ENCODE measurements at places on chromosomes 3 and 15.

DNA sequence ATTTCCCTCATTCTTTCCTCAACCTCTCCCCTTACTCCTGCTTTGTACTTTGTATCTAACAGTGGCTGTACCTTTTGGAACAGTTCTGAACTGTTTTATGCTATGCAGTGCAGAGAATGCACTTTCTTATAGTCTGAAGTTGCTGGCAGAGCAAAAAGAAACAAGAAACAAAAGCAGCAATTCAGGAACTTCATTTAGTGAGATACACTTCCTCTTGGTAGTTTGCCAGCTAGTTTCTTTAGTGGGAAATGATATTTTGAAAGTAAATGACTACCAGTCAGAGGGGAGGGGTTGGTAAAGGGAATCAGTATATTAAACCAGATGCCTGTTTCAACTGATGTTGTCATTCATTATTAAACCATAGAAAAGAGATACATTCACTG lies 55.0 kb upstream of the CHD2 start:
- no peak for DNase-seq

- DNase-seq, result no peak
These were observed 101.2 kb upstream of the SMAD3 start for GRCh38 chr15:66964111-66964738.

DNA sequence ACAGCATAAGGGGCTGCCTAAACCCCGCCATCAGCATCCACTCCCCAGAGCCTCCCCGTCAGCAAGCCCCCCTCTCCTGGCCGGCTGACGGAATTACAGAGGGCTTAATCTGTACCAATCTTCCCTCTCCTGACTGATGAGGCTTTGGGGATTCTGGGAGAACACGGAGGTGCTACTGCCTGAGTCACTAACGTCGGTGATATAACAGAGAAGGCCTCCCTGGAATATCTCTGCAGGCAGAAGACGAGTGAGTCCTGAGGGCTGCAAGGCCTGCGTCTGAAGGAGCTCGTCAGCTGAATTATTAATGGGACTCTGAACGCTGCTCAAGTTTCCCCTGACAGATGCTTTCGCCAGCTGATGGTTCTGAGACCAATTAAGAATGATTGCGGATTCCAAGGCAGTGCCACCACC lies 147.7 kb downstream of the XXYLT1 start:
- DNase-seq, result no peak

- no peak for DNase-seq
These were observed 122.2 kb upstream of the WNT5A start for GRCh38 chr3:55609230-55609827.

DNA sequence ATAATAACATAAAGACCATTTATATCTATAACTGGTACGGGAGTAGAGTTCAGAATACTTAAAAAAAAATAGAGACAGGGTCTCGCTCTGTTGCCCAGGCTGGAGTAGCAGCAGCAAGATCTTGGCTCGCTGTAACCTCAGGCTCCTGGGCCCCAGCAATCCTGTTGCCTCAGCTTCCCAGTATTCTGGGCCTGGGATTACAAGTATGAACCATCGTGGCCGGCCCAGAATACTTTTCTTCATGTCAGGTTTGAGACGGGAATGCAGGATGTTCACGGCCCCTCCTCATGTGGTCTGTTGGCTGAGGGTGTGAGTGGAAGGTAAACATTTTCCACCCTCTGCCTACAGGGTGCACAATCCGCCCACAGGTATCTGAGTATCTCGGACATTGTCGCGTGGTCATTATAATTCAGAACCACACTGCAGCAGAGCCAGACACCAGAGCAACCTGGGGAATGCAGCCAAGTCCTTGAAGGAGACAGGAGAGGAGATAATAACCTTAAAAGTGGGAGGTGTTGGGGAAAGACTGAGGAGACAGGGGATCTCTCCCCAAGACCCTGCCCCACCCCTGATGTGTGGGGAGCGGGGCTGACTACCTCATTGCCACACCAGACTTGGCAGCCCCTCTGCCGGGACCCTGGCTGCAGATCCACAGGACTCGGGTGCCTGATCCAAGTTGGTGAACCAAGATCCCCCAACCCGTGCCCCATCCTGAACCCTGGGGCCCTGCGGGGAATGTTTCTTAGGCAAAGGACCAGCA lies 106.8 kb downstream of the ADCY5 start:
- no peak for DNase-seq

DNA sequence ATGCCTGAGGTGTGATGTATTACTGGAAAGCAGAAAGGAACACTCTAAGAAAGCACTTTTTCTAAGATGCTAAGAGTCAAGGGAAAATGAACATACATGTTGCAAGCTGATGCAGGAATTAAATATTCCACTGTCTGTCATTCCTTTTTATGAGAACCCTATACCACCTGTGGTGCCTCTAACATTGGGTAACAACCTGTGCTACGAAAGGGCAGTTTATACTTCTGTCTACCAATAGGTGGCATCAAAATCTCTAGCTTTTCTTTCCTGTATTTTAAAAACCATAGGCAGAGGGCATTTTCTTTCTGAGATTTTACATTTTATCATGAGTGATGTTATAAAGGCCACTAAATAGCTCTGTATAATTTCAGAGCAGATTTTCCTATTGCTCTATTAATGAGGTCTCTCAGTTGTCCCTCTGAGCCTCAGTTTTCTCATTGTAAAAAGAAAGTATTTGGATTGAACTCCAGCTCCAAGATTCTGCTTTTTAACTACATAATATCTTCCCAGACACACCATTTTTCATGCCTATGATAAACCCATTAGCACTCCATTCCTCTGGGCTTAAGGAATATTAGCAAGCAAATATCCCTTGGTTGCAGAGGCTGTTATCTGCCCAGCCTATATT lies 3.5 kb upstream of the CPNE4 start:
- DNase-seq, result no peak

DNA sequence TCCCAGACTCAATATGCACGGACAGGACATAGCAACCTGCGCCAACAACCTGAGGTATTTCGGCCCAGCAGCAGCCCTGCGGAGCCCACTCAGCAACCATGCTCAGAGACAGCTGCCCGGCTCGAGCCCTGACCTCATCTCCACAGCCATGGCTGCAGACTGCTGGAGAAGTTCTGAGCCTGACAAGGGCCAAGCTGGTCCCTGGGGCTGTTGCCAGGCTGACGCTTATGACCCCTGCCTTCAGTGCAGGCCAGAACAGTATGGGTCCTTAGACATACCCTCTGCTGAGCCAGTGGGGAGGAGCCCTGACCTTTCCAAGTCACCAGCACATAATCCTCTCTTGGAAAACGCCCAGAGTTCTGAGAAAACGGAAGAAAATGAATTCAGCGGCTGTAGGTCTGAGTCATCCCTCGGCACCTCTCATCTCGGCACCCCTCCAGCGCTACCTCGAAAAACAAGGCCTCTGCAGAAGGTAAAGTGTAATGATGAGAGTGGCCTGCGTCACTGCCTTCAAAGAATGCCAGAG lies 25.5 kb downstream of the TMEM41A start:
- no peak for DNase-seq

GRCh38 chr3:63015614-63016309 lies 140.5 kb upstream of the CADPS start:
- no peak for DNase-seq

DNA sequence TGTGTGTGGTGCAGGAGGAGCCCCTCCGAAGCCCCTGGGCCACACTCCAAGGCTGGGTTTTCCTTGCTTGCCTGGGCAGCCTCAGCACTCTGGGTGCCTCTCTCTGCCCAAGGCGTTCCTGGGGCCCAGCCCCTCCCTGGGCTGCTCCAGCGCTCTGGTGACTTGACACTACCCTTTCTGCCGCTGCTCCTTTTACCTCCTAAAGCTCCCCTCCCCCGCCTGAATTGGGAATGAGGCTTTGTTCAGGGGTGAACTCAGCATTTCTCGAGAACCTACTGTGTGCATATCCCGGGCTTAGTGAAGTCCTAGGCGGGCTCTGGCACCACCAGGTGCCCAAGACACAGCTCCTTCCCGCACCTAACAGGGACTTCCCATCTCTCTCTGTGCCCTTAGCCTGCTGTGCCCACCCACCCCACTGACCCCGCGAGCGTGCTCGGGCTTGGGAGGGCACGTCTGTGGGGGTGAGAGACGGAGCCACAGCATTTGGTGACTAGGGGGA lies 1.2 kb upstream of the BAHD1 start:
- no peak for DNase-seq

DNA sequence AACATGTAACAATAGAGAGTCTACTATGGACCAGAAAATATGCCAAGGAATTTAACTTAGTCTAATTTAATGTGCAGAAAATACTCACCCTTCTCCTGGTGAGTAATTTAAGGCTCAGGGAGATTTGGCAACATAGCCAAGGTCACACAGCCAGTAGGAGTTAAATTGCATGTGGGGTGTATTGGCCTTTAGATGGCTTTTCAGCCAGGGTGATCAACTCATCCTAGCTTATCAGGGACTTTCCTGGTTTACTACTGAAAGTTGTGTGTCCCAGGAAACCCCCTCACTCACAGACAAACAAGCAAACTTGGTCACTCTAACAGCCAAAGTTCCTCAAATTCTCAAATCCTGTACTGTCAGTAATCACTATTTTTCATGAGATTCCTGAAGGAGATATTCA lies 2.6 kb upstream of the SLC9A9 start:
- DNase-seq, result no peak

DNA sequence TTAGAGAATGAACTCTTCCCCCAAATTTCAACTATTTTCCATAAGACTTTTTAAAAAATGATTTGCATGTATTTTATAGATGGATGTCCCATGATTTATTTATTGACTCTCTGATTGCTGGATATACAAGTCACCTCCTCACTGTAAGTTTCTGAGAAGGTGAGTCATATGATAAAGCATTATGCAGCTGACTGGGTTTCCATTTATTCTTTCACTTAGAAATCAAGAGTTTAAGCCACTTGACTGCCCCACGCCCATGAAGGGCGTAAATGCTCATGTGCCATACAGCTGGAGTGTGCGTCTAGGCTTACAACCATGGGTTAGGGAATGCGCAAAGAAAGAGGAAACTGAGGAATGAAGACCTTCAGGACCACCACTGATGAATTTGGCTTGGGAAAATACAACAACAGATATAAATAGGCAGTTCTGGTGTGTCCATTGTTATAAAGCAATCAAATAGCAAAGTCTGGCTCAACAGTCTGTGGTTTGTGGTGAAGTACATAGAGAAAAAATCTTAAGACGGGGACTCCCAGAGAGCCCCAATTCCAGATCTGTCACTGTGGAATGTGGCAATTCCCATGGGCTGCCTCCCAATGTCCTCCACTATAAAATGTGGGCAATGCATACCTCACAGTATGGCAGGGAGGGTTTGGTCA lies 20.3 kb downstream of the SLCO2A1 start:
- DNase-seq, result no peak

DNA sequence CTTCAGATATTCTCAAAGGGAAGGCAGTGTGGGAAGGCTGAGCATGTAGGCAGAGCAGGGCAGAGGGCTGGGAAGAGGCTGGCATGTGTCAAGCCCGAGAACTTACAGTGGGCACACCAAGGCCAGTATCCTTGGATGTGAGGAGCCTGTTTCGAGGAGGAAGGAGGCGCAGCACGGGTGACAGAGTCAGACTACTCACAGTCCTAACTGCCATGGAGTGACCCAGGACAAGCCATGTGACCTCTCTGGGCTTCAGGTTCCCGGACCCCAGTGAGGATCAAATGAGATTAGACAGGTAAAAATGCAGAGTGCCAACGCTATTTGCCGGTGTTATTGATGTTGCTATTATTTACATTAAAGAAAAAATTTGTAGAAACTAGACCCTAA lies 65.3 kb downstream of the NSMCE3 start:
- no peak for DNase-seq

DNA sequence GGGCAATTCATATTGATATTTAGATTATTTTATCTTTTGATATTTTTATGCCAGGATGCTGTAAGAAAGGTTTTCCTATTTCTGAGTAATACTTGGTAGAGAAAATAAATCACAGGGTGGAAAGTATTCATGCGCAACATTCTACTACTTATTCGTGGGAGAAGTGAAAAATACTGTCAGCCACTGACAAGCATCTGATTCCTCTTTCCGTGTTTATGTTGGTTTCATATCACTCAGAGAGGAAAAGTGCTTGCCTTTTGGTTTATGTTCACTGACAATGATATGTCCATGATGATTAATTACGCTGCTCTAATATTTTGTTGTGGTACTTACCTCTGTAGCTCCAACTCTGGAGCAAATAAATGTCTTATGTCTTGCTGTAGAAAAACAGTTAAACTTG lies 429.4 kb downstream of the EDEM1 start:
- DNase-seq, result no peak

DNA sequence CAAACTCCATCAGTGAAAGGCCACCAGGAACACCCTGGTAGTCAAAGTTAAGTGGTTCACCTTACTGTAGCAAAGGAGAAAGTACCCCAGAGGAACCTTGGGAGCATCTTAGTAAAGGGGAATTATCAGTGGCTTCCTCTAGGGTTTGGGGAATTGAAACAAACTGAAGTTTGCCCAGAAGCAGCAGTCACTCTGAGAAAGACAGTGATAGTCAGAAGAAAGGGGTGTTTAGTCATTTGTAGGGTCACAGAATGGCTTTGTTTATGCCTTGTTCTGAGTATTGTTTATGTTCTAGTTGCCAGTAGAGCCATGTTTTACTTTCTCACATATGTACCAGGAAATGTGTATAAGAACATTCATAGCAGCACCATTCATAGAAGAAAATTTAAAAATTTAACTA lies 93.8 kb downstream of the FHIT start:
- DNase-seq, result no peak

GRCh38 chr3:23624305-23624704 lies 181.4 kb upstream of the UBE2E1 start:
- no peak for DNase-seq

GRCh38 chr3:192892981-192893700 lies 24.5 kb downstream of the MB21D2 start:
- no peak for DNase-seq

All from cerebellar nuclear complex (tissue), 1 donor.